Ascending aorta (tissue), 2 donors: ENCODE measurements at places on chromosomes 6 and 20. TPM values are rescaled to one million over a fixed set of nuclear protein-coding genes. Genes with fewer than 3 reads are reported as not detected.

Gene GSTA5
- total RNA-seq, result not detected

Gene SLC22A16
- total RNA-seq, result not detected

Gene LY6G5C
- total RNA-seq, result 0.96 TPM

- no peaks in the 10 kb centered on the region for H3K27me3 ChIP-seq
- no peaks in the 10 kb centered on the region for H3K36me3 ChIP-seq
- H3K4me1 ChIP-seq, result no peaks in the 10 kb centered on the region
- DNase-seq, result peak; percentile 82
- H3K4me3 ChIP-seq, result no peak overlapping the region
Observed at GRCh38 chr20:54199721-54200176, 8.1 kb upstream of the PFDN4 start.

DNA sequence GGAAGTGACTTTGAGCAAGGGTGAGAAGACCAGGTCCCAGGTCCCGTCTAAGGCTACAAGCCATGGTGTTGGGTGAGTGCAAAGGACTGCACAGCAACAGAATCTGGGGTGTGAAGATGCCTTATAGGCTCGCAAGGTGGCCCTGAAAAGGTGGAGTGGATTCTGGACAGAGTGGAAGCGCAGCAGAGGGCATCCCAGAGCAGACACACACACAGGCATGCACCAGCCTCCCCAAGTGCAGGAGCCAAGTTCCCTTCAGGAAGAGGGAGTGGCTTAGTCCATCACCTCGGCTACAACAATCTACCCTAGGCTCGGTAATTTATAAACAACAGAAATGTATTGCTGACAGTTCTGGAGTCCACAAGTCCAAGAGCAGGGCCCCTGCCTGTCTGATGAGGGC is 180.1 kb upstream of the PDE10A start:
- H3K27ac ChIP-seq, result no peak overlapping the region
- H3K36me3 ChIP-seq, result no peaks in the 10 kb centered on the region
- no peak for DNase-seq

GRCh38 chr6:159915397-159915796 is 24.6 kb downstream of the MAS1 start:
- no peaks in the 10 kb centered on the region for H3K36me3 ChIP-seq
- H3K27ac ChIP-seq, result no peak overlapping the region
- H3K27me3 ChIP-seq, result no peaks in the 10 kb centered on the region
- peak; percentile 35 for DNase-seq

GRCh38 chr6:24205020-24205492 is 79.0 kb downstream of the NRSN1 start:
- no peaks in the 10 kb centered on the region for H3K36me3 ChIP-seq
- no peaks in the 10 kb centered on the region for H3K4me1 ChIP-seq
- no peaks in the 10 kb centered on the region for H3K27me3 ChIP-seq
- no peak overlapping the region for H3K4me3 ChIP-seq

DNA sequence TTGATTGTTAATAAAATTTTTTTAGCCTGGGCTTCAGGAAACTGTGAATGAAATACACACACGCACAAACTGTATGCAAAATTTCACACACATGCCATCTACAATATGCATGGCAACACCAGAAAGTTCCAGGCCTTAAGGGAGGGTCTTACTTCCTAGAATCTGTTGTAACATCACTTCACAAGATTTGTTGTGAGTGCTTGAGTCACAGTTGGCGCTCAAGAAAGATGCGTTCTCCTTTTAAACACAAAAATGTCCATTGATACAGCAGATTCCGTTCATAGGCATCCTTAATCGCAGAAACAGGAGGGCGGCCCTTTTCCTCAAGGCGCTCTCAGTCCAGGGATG is 485 bp upstream of the RTF2 start:
- peaks cover 20% of the 10 kb centered on the region for H3K4me1 ChIP-seq
- H3K27me3 ChIP-seq, result no peaks in the 10 kb centered on the region
- H3K27ac ChIP-seq, result peak overlapping the region; percentile 83
- H3K36me3 ChIP-seq, result no peaks in the 10 kb centered on the region

DNA sequence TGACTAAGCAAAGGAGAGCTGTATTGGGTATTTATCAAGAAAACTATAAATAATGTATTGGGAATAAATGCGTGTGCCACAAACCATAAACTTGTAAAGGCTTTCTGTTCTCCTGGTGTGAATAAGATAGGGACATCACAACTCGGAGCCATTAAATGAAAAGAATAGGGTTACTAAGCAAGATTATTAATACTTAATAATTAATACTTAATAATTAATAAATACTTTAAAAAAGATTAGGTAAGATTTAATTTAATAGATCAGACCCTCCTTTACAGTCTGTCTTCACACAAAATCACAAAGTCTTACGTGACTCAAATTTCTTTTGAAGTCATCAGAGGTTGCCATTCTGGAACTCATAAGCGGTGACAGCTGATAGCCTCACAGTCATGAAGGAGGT is 648.9 kb downstream of the PRKN start:
- no peak for DNase-seq
- H3K27me3 ChIP-seq, result no peaks in the 10 kb centered on the region
- H3K4me3 ChIP-seq, result no peak overlapping the region
- no peak overlapping the region for H3K27ac ChIP-seq
- H3K4me1 ChIP-seq, result no peaks in the 10 kb centered on the region
- no peaks in the 10 kb centered on the region for H3K36me3 ChIP-seq
